ENCODE measurements at places on chromosomes 6 and 20.

- no peak for DNase-seq
These were observed 219.8 kb downstream of the ZDHHC14 start for GRCh38 chr6:157600807-157601206.

DNA sequence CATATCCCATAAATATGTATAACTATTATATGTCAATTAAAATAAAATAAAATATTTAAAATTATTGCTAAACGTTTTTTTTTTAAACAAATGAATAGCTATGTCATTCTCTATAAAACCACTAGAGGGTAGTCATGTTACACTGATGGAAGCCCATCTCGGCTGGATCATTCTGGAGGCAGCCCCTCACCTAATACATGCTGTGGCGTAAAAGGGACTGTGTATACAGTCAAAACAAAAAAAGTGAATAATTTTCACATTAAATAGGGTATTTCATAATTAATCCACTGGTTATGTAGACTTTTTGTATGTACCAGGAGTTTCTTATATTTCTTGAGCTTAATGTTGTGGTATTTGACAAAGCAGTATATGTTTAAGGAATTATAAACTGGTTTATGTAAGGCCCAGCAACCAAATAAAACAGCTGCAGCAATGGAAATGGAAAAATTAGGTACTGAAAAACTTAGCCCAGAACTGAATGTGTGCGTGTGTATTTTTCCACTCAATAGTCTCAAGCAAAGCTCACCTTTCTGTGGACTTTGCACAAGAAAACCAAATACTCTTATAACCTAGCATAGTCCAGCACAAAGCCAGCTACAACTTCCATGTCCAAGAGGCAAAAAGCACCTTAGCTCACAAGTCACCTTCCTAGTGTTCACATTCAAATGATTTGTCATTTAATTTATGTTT lies 81.7 kb downstream of the COL9A1 start:
- peak; percentile 2 for DNase-seq

DNA sequence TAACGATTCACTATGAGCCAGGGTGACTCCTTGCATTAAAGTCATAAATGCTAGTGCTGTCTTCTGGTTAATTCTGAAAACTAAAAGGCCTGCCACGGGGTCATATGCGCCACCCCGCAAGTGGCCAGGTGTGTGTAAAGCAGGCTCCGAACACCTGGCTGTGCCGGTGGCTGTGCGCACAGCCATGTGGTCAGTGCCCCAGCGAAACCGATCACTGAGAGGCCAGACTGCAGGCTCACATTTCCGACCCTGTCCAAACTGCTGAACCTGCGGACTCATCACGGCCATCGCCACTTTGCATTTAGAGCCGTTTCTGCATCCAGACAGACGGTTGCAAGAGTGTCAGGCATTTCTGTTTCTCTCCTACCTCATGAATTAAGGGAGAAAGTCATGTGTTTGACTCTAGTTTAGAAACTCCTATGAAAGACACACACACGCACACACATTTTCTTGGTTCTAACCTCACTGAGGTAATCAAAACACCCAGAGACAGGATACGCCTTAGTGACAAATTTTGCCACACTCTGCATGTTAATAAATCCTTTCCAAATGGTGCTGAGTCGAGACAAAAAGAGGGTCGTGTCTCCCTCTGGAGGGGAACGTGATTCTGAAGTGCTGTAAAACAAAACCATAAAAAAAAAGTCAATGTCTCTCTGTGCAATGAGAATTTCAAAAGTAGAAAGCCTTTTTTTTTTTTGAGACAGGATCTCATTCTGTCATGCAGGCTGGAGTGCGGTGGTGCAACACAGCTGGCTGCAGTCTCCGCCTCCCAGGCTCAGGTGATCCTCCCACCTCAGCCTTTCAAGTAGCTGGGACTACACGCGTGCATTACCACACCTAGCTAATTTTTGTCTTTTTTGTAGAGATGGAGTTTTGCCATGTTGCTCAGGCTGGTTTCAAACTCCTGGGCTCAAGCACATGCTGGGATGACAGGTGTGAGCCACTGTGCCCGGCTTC lies 31.0 kb upstream of the TCFL5 start:
- no peak for DNase-seq

DNA sequence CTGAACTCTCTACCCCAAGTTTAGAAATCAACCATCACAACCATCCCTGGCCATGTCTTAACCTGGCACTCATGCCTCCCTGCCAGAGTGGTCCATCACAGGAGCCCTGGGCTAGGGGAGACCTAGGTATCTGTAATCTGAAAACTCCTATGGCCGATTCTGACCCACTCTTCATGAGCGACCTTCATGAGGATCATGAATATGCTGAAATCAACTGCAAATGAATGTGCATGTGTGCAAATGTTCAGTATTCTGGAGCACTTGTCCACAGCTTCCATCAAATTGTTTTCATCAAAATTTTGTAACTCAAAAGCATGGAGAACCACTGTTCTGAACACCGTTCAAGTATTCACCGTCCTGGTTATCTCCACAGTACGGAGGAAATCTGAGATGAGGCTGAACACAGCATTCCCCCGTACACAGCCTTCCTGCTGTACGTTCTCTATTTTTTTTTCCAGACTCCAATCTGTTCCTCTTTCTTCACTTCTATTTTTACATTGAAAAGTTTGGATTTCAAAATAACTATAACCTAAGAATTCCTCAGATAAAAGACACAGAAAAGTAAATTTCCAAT lies 17.7 kb downstream of the METTL24 start:
- DNase-seq, result no peak

DNA sequence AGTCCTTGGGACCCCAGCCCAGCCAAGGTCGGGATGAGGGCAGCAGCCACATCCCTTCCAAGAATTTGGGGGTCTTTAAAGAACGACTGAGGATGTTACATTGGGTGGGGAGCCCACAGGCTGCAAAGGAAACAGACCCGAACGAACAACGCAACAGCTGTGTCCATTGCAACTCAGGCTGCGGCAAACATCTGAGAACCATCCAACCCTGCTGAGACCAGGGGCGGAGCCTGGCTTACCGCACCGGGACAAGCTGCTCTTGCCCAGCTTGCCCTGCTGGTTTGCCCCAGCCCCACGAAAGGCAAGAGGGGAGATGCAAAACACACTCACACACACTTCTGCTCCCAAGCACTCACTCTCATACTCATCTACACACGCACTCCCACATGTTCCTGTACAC lies 21.5 kb upstream of the TAF4 start:
- DNase-seq, result no peak

GRCh38 chr6:82554666-82555065 lies 191.0 kb downstream of the TPBG start:
- DNase-seq, result no peak

- no peak for DNase-seq
These were observed 92.0 kb upstream of the PRDM1 start for GRCh38 chr6:105994118-105994590.

GRCh38 chr6:117157448-117157847 lies 107.9 kb upstream of the VGLL2 start:
- DNase-seq, result no peak

DNA sequence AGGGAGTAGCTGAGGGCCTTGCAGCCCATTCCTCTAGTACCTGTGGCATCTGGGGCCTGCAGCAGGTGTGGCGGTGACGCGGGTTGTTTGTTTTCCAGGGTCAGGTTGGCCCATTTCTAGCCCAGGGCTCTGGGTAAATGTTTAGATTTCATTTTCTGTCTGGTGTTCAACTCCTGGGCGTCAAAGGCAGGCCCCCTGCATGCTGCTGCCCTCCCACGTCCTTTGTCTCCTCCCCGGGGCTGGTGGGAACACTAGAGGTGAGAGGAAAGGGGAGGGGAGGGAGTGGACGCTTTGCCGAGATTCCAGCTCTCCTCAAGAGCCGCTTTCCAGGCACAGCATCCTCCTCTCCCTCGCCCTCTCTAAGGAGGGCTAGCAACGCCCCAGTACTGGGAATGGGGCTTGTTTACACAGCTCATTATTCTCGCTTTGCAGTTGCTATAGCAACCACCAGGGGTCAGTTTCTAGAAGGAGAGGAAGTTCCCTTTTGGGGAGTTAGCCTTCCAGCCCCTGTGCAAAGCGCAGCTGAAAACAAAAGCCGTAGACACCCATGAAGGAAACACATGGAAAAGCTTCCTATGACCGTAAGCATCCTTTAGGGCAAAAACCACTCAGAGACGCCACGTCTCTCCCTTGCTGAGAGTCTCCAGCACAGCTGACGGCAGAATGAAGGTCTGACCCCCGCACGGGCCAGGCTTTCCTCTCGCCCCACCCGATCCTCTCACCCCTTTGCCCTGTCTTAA lies 170.6 kb downstream of the LY86 start:
- peak; percentile 56 for DNase-seq

DNA sequence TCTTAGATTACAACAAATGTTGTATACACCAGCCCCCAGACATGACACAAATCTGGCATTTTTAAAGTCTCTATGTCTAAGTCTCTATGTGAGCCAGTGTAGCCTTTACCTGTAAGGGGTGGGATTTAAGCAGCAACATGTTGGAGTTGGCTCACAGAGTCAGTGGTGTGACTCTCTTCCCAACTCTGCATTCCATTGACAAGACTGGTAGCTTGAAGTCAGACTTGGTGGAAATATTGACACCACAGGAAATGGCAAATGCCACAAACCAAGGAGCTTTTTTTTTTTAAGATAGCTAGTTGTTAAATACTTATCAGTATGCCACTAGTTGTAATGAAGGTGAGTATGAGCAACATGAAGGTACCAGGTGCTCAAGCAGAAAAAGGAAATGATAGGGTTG lies 103.1 kb upstream of the SMLR1 start:
- no peak for DNase-seq

DNA sequence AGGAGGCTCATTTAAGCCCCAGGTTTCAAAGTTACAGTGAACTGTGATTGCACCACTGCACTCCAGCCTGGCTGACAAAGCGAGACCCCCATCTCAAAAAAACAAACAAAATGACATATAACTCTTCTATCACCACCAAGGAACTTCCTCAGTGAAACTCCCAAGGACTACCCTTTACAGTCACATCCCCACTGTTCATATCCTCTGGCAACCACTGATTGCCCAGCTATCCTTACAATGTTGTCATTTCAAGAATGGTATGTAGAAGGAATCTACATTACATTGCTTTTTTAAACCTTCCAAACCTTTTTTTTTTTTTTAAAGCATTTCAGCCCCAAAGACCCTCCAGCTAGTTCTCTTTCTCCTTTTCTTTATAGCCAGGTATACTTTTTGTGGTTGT lies 123.1 kb upstream of the CARMIL1 start:
- DNase-seq, result no peak

DNA sequence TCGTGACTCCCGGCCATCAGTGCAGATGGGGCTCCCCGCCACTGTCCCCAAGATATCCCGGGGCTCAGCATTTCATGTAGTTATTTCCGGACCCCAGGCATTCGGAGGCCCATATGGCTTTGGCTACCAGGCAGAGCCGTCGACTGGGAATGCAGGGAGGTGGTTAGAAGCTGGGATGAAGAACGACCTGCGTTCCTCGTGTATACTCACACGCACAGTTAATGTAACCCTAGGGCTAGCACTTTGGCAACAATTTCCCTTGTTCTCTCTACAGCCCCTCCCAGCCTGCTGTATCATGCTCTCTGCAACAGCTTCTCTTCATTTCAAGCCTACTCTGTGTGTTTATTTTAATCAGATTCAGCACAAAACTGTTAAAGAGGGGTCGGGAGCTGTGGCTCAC lies 240.4 kb downstream of the MYLK4 start:
- DNase-seq, result no peak

- DNase-seq, result no peak
These were observed 18.1 kb downstream of the TUBB2B start for GRCh38 chr6:3209114-3210023.

GRCh38 chr6:4363656-4364055 lies 228.3 kb upstream of the ECI2 start:
- DNase-seq, result no peak

GRCh38 chr6:169099411-169100202 lies 154.0 kb downstream of the THBS2 start:
- DNase-seq, result no peak
